Right hindlimb (tissue), 1 donor: ENCODE measurements at places on chromosomes 3 and 15.

GRCh38 chr15:50543556-50543955 is 2.9 kb downstream of the USP50 start:
- no peak for DNase-seq

GRCh38 chr3:121794264-121794983 is 40.4 kb downstream of the IQCB1 start:
- DNase-seq = no peak

DNA sequence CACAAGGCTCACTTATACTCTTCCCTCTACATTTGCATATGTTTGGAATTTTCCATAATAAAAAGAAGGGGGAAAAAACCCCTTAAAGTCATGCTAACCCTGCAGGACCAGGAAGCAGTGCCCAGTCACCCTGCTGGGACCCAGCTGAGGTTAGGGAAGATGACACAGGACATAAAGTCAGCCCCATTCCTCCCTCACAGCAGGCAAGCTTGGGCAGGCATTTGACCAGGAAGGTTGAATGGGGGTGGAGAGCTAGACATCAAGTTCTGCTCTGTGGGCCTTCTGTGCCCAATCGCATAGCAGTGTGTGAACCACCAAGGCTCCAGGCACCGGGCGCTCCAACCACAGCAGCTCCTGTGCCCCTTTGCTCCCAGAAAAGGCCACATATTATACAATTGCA is 7.1 kb upstream of the HDAC11 start:
- DNase-seq = no peak

GRCh38 chr15:89442671-89443307 is 53.6 kb downstream of the RHCG start:
- no peak for DNase-seq

DNA sequence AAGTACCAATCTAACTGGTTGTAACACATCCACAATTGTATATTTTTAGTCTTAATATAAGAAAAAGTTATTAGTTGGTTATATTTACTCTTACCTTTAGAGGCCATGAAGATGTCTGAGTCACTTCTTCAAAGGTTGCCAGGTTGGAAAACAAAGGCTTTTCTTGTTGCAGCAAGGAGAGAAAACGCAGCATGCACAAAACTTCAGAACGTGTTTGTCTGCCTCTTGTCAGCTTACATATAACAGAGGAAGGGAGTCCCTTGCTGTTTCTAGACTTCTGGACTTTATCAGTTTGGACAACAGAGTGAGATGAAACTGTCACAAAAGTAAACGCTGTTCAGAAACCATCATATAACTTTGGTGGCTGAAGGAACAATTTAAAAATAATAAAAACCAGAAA is at the start of gene PLSCR5:
Gene PLSCR5 (minus strand): TSS at position 241 of the 400 bp plus-strand sequence. CDS start 134 bp downstream, at position 107.
- DNase-seq = no peak

DNA sequence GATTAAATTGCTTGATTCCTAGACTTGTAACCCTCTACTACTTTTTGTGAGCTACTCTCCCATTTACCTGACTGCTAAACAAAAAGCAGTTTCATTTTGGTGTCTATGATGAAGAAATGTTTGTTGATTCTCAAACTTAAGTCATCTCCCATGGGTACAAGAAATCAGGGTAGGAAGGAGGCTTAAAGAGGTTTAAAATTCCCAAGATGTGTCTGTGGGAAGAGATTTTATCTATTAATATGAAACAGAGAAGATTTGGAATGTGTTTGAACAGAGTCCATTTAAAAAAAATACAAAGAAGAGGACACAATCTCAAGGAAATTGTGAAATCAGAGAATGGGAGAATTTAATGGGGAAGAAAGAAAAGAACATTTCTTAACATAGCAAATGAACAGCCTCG is 14.8 kb downstream of the P3H2 start:
- DNase-seq = no peak
